DND-41 (cell line): ENCODE measurements at places on chromosomes 1 and 21.

DNA sequence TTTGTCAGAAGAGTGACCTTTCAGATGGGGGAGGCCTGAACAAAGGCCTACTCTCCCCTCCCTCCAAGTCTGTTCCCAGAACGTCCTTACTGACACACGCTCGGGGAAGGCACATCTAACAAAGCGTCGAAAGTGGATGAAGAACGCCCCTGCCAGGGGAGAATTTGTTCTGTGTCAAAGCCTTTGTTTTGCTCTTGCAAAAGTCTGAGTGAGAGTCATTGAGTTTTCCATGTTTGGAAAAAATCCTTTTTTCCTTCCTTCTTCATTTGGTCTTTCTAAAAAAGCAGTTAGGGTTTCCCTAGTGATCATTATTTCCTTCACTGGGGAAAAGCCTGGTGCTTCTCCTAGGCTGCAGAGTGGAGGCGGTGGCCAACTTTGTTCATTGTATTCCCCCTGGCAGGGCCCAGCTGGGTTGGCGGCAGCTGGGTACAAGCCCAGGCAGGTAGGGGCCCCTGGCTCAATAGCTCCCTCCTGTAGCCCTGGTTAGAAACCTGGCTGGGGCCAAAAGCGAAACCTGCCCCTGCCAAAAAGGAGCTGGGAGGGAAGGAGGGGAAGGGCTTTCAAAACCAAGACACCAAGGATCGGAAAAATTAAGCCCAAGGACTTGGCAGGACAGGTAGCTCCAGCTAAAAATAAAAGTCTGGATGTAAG, 81.1 kb downstream of the ITPKB start:
- no peak for DNase-seq

DNA sequence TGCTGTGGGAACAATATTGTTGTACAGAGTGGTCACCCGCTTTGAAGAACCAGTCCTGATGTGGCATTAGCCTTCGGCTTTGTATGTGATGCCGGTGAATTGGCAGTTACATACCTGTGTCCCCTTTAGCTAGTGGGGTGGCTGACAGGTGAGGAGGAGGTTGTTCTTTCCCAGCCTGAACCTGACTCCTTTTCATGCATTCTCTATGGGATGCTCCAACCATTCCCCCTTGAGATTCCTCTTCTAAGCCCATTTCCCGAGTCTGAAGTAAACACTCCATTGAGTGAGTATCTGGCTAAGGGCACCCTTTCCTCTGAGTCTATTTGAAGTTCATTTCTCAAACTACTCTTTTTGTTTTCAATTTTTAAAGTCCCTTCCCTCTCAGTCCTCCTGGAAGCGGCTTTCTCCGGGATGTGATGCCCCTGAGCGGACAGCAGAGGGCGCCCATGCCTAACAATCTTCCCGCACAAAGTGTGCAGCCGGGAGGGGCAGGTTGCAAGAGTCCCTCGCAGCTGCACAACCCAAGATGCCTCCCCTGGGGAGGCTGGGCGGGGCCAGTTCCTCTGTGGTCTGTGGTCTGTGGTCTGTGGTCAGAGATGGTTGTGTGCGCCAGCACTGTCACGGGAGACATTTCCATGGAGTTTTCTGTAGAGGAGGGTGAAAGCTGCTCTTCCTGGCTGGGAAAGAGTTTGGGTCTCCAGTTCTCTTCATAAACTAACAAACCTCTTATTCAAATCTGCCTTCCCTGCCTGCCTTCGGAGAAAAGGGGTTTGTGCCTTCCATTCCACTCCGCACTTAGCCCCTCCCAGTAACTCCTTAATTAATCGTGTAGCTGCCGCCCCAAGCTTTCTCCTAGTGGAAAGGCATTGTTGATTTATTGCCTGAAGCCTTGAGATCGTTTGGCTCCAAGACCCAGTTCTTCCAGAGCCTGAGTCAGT, 36.4 kb upstream of the LMX1A start:
- DNase-seq, result peak; percentile 97

DNA sequence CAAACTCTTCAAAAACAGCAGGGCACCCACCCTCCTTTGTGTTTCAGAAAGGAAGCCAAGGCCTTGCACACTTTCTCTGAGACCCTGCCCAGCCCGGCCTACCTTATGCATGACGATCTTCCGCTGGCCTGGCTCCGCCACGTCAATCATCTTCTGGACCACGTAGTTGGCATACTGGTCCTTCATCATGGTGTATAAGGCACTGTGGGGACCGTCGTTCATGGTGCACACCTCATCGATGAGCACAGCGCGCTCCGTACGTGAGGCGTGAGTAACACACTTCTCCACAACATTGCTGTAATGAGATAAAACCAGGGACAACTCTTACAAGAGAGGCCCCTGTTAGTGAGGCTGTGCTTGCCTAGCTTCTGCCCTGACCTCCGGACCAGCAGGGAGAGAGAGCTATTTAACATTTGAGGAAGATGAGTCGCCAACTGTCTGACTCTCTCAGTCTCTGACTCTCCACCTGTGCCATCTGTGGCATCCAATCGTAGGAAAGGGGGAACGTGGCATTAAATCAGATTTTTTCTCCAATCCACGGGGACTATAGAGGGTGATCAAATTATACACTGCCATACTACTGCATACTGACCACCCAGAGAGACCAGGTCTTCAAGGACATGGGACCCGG, 28.1 kb upstream of the SDC3 start:
- DNase-seq, result no peak

- DNase-seq, result no peak
Measured at GRCh38 chr1:201208236-201208635, 17.6 kb downstream of the IGFN1 start.

GRCh38 chr1:32773018-32773763, 44.0 kb downstream of the YARS1 start:
- DNase-seq, result peak; percentile 76

GRCh38 chr1:61237147-61237546, 154.8 kb downstream of the NFIA start:
- no peak for DNase-seq

DNA sequence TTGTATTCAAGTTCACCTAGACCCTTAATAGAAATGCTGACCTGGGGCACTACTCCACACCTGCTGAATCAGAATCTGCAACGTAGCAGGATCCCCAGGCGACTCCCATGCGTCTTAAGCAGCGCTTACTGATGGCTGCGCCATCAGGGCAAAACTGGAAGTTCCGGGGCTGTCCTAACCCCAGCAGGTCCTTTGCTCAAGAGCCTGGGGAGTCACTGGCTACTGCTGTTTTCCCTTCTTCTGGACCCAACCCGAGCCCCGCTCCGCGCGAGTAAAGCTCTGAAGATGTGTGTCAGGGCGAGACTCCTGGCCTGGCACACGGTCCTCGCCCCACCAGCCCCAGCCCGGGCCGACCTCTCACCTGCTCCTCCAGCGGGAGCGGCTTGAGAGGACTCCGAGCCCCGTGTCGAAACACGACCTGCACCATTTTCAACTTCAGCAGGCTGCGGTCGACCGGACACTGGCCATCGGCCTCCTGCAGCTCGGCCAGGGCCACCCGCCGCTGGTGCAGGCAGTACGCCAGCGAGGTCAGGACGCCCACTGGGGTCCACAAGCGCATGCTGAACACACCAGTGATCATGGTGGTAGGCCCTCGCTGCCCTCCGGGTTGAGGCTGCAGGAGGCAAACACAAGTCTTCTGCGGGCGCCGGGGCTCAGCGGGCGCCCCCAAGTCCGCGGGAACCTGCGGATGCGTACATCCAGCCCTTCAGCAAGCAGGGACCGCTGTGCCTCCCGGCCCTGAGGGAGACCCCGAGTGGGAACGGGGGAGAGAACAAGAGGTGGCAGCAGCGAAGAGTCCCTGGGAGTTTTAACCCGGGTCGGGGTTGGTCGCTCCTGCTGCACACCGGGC, 630 bp downstream of the ACP6 start:
- DNase-seq, result peak; percentile 34

DNA sequence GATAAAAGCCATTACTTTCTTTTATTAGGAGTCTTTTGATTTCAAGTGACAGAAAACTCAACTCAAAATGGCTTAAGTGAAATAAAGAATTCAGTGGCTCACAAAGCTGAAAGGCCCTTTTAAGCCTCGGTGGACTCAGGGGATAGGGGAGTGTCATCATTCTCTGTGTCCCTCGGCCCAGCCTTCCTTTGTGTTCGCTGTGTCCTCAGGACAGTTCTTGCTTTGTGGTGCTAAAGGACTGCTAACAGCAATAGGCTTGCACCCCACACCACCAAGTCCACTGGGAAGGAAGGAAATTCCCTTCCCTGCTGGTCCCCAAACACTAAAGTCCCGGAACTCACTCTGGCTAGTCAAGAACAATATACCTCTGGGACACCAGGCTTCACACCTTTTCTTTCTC, 129.2 kb downstream of the NTPCR start:
- no peak for DNase-seq

DNA sequence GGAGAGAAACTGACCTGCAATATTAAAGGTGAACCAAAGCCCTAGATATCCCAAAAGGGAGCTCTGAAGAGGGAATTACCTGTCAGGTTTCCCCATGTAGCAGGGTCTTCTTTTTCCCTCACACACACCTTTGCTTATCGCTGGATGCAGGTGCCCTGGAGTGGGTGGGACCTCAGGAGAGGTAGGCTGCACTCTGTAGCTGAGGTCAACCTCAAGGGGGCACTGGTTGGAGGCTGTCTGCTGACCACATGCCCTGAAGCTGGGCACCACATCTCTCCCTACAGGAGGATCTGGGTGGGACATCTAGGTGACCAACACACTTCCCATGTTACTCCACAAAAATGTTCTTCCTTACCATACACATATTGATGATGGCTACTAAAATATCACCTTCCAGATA, 298.7 kb upstream of the USP25 start:
- no peak for DNase-seq

GRCh38 chr1:206463137-206463536, 7.1 kb upstream of the IKBKE start:
- DNase-seq, result no peak

- no peak for DNase-seq
Measured at GRCh38 chr1:115456441-115456961, 118.5 kb upstream of the NGF start.

DNA sequence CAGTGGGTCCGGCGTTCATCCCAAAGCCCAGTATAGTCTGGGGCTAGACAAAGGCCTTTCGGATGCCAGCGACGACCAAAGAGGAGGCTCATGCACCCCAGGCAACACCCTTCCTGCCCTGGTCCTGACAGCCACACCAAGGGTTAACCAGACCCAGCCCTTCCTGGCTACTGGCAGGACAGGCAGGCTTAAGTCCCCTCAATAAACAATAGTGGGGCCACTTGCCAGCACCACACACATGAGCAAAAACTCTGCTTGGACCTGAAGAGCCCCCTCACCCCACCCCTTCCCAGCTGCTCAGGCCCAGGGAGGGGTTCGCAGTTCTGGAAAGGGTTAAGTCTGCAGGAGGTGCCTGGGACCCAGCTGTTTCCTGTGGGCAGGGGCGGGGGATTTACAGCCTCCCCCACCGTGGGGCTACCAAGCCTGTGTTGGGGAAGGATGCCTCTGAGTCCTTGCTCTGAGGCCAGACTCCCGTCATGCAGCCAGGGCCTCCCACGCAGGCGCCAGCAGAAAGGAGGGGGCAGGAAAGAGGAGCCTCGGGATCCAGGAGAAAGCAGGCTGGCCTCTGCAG, 18.2 kb downstream of the PHLDA3 start:
- peak; percentile 41 for DNase-seq

DNA sequence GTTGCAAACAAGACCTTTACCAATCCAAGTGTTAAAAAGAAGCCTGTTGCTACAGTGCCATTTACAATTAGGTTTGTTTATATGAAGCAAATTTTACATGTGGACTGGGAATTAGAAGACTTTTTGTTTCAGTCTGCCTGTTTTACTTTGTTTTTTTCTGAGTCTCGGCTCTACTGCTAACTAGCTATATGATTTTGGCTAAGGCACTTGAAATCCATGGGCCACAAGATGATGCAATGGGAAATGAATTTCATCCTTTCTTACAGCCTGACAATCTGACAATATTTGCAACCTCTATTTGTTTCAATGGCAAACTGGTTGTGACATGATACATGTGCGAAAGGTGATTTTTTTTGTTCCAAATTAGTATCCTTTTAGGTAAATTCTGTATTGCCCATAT, 3.7 kb upstream of the PEX11B start:
- DNase-seq, result no peak

DNA sequence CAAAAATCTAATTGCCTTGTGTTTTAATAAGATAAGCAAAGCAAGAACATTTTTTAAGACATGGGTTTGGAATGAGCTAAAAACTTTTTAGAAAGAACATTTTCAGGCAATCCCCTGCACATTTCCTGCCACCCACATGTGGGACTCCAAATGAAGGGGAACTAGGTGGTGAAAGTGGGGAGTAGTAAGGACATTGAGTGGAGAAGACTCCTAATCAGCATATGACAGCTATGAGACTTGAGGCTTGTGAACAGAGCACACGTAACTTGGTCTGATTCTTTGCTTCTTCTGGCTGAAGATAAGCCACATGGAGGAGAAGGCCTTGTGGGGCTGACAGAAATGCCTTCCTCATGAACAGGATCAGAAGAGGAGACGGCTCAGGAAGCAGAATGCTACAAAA, 50.3 kb downstream of the FCER1A start:
- no peak for DNase-seq

- DNase-seq, result no peak
Measured at GRCh38 chr21:39661121-39661520, 48.4 kb downstream of the B3GALT5 start.

GRCh38 chr21:35226328-35226727, 177.2 kb upstream of the RUNX1 start:
- DNase-seq, result no peak
